Neural crest cell (in vitro differentiated cells): ENCODE measurements at places on chromosomes 6 and 20.

GRCh38 chr6:168265827-168266815 is 53.5 kb downstream of the DACT2 start:
- no peak overlapping the region for H3K4me3 ChIP-seq
- H3K27ac ChIP-seq = no peak overlapping the region
- no peak for DNase-seq
- no peaks in the 10 kb centered on the region for H3K27me3 ChIP-seq
- H3K4me1 ChIP-seq = peaks cover 11% of the 10 kb centered on the region
- no peaks in the 10 kb centered on the region for H3K36me3 ChIP-seq

- no peak for DNase-seq
- no peaks in the 10 kb centered on the region for H3K36me3 ChIP-seq
- no peak overlapping the region for H3K27ac ChIP-seq
- no peak overlapping the region for H3K4me3 ChIP-seq
- H3K27me3 ChIP-seq = peaks cover 4% of the 10 kb centered on the region
These were observed 185.8 kb upstream of the PRDM1 start for GRCh38 chr6:105900125-105900937.

DNA sequence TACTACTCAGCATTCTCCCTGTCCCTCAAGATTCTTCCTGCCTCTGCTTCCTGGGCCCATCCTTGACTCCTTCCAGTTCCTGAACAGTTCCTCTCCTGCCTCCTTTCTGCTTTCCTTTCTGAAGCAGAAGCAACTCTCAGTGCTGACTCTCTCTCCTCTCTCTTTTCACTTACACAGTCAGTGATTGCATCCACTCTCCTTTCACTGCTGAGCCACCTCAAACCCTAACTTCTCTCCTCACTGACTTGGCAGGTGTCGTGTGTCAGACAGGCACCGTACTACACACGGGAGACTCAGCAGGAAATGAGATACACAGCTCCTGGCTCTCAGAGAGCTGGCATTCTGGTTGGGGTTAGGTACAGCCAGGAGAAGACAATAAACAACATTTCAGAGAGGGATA is 5.6 kb downstream of the ABHD16A start:
- H3K27me3 ChIP-seq = no peaks in the 10 kb centered on the region
- peaks cover 15% of the 10 kb centered on the region for H3K4me1 ChIP-seq
- H3K36me3 ChIP-seq = peaks cover 8% of the 10 kb centered on the region

GRCh38 chr6:150409576-150410066 is 40.8 kb downstream of the IYD start:
- peaks cover 16% of the 10 kb centered on the region for H3K4me1 ChIP-seq
- no peak for DNase-seq

GRCh38 chr6:33313709-33314514 is at the start of gene TAPBP:
Gene TAPBP (minus strand): TSS chr6:33314078. CDS start chr6:33314041, 37 bp downstream.
- no peak for DNase-seq
- peaks cover 9% of the 10 kb centered on the region for H3K36me3 ChIP-seq

- H3K4me3 ChIP-seq = no peak overlapping the region
- H3K4me1 ChIP-seq = no peaks in the 10 kb centered on the region
These were observed 49.9 kb downstream of the PRDM1 start for GRCh38 chr6:106135911-106136571.
